NCI-H2081 treated with DMSO at 0.1 percent for 48 hours (cell line): ENCODE measurements at places on chromosomes 2 and 18.

DNA sequence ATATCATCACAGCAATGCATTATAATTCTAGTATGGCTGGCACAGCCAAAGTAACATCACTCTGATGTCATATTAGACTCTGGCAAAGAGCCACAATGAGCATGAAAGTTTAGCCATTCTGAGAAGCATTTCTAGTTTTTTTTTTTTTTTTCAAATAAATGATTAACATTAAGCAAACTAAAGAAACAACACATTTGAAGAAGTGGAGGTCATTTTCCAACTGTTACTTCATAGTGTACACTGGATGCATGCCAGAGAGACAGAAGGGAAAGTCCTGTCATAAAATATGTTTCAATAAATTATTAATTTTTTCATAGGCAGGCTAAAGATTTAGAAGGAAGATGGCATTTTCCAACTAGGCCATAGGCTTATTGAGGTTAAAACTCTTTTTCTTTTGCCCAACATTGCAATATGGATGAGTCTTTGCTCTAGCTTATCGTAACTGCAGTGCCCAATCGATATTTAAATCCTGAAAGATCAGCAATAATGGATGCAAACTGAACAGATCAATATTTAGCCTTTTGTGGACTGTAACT, 1630.4 kb upstream of the ACVR2A start:
- DNase-seq: no peak

DNA sequence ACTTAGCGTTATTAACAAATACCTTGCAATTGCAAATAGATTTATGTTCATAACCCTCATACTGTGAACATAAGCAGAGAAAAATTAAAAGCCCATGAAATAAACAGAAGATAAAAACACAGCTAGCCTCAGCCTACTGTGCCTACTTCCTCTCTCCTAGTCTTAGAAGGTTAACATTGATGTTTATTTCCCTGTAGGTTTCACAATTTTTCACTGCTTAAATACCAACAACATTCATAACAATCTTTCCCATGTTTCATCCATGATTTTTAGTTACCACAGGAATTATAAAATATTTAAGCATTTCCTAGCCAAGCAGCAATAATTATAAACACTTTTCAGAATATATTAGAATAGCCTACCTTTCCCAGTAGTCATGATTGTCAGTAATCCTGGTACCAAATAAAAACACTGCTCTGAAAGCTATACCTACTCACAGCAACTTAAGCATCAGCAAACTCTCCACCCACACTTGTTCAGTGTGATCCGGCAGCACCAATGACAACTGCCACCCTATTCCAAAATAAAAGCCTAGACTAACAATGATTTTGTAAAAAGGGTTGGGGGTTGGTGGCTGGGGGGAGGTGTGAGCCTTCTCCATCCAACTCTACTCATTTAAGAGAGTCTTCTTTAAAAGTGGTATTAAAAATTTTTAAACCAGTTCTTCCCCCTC, 40.6 kb upstream of the RNU4ATAC start:
- DNase-seq: no peak

GRCh38 chr2:108193251-108193650, 46.5 kb upstream of the SULT1C3 start:
- DNase-seq: no peak

DNA sequence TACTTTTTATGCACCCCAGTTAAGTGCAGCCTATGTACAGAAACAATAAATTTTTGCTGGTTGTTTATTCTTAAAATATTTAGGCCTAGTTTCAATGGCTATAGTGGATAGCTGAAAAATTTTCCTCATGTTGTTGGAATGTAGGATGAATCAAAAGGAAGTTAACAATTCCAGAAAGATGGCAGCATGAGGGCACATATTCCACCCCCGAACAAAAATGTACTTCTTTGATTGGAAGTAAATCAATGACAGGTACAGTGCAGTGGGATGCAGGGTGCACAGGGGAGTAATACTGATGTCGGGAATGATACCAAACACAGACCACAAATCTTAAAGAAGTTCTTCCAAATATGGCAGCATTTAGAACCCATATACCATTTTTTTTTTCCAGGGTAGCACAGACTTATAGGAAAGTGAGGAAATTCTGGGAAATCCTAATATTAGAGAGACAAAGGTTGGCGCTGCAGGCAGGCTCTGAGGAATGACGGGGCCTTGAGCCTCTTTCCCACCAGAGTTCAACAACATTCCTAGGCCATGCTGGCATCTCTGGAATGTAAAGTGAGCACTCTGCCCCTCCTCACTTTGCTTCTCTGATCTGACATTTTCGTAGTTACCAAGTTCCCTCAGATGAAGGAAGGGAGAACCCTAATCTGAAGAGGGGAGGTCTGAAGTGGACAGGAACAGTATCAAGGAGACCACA, 36.6 kb upstream of the IKZF2 start:
- DNase-seq: no peak

DNA sequence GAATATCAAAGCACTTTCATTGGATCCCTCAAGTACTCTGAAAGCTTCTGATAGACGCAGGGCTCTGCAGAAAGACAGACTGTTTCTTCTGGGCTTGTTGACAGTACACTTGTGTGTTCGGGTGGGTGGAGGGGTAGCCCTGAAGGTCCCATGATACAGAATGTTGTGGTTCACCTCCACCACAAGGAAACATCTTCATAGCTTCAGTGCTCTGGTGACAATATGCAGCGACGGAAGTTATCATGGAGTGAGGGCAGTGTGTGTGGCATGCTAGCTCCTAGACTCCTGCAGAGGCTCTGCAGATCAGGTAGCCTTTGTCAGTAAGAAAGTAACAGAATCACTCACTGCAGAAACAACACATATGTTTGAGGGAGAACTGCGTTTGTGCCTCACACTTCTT, 90.7 kb downstream of the MEIS1 start:
- no peak for DNase-seq

DNA sequence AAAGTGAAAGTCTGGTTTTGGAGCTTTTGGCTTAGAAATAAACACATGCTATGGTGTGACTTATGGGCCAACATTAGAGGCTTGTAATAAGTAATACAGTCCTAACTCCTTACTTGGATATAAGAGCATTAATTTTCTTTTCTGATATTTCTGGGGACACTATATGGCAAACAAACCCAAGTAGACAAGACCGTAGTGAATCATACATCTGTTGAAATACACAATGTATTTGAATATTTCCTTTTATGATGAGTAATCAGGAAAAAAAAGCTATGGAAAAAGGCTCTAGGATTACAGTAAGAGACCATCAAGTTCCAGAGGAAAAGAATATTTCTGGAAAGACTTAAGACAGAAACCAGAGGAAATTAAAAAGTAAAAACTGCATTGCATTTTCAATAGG, 146.0 kb upstream of the CYP26B1 start:
- DNase-seq: no peak

GRCh38 chr2:110807522-110807921, 75.1 kb downstream of the ACOXL start:
- no peak for DNase-seq

GRCh38 chr18:52348209-52348608, 8.2 kb downstream of the DCC start:
- DNase-seq: no peak

GRCh38 chr2:139031722-139032121, 251.5 kb upstream of the NXPH2 start:
- DNase-seq: no peak

DNA sequence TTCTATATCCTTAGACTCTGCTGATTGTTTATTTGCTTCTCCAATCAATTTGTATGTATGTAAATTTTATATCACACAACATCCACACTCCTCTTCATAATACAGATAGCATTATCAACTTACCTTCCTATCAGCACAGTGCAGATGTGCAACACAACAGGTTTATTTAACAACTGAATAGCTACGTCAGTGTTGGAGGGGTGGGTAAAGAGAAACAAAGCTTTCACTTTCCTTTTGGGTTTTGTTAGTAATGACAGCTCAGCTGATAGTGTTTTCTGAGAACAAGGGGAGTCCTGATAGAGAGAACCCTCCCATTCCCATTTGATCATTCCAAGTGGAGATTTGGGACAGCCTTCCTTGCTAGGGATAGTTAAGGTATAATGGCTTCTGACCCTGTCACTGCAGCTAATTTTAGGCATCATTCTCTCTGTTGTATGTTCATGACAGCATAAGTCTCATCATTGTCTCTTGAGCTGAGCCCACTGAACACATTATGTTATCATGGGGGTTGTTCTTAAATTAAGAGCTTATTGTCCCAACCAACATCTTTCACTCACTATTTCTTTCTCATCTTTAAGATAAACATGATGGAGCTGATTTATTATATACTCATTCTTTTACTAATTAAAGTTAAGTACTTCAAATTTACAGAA, 227.7 kb downstream of the GPD2 start:
- DNase-seq: no peak

DNA sequence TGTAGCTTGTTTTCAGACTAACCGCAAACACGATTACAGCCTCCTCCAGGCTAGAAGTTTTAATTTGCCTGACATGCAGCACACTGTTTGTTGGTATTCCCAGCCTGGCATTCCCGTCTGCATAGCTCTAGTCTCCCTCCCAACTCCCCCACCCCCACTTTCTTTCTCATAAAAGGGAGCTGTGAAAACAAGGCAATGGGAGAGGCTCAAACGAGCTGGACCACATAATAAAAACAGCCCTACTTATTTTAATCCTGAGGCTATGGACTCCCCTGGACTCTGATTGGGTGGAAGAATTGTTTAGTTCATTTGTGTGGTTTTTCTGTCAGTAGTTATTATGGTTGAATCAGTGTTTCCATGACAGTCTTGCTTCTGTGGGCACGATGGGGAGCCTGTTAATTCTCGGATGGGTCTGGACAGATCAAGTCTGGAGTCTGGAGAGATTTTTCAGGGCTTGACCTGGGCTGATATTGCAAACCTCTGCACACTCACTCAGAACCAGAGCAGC, 1.2 kb downstream of the STON1 start:
- DNase-seq: no peak

- DNase-seq: no peak
These were observed 65.5 kb downstream of the MSTN start for GRCh38 chr2:189997016-189997415.

DNA sequence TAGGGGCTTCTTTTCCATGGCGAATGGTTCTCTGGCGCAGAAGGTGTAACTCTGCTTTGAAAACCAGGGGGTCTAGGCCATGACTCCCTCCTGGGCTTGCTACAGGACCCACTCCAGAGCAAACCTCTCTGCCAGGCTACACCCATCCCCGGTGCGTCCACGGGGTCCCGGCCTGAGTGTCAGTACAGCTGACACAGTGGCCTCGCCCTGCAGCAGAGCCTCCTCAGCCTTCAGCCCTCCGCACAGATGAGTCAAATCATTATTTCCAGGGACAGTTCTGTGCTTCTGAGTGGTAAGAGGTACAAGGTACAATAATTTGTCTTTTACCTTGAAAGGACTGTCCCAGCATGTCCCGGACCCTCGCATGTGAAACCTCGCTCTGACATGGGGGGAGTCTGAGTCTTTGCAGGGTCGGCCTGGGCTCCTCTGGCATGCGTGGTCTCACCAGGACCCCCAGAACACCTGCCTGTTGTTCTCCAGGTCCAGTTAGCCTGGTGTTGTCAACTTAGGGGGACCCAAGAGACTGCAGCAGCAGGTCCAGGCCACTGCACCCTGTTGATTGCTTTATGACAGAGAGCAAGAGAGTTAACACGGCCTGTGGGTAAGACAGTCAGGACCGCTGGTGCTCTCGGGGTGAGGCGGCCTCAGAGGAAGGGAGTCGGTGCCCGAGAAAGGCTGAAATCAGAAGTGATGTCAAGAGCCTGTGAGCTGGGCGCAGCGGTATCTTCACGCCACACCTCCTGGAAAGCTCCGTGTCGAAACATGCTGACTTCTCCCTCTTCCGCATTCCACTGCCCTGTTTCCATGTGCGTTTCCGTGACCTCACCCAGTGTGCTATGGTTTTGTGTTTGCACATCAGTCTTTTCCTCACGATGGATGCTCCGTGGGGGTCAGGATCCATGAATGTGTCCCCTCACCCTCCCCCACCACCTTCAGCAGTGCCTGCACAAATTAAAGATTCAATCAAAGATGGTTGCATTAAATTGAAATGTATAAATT, 340.1 kb downstream of the EIPR1 start:
- no peak for DNase-seq
